Fibroblast of skin of left quadriceps (primary cell): ENCODE measurements at places on chromosomes 2 and 18.

- DNase-seq: no peak
These were observed 94.8 kb upstream of the CXCR4 start for GRCh38 chr2:136212426-136213378.

DNA sequence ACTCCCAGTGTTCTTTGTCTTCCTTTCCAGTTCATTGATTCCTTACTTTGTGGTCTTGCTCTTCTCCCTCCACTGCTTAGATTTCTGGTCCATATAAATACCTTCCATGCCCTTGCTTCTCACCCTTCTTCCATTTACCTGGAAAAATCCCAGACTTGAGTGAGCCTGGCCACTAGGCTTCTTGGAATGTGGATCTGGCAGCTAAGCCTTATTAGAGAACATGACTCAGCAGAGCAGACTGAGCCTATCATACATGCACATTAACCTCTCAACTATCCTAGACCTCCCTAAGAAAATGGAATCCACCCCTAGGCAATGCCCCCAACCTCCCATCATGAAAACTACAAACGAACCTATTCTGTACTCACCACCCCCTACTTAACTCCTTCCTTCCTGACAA, 127.7 kb downstream of the RHBDD1 start:
- peak; percentile 37 for DNase-seq

- peak; percentile 22 for DNase-seq
These were observed 69.2 kb downstream of the EHBP1 start for GRCh38 chr2:62774555-62775366.

- DNase-seq: no peak
These were observed 231.1 kb downstream of the RAD51AP2 start for GRCh38 chr2:17287183-17287582.

DNA sequence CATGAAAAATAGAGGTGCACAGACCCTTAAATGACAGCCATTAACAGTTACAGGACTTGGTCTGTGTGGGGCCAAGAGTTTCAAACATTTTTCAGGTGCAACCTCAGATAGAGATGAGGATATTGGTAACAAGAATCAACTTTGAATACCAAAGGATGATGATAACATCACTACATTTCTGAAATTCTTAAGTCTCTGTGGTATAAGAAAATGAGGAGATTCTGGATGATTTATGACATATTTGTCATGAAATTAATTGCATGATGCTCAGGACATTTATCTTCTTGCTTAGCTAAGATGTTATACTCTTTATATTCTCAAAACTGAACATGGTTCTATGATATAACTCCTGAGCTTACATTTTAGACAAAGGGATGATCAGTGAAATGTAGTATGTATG, 471.8 kb upstream of the CWC22 start:
- peak; percentile 11 for DNase-seq

DNA sequence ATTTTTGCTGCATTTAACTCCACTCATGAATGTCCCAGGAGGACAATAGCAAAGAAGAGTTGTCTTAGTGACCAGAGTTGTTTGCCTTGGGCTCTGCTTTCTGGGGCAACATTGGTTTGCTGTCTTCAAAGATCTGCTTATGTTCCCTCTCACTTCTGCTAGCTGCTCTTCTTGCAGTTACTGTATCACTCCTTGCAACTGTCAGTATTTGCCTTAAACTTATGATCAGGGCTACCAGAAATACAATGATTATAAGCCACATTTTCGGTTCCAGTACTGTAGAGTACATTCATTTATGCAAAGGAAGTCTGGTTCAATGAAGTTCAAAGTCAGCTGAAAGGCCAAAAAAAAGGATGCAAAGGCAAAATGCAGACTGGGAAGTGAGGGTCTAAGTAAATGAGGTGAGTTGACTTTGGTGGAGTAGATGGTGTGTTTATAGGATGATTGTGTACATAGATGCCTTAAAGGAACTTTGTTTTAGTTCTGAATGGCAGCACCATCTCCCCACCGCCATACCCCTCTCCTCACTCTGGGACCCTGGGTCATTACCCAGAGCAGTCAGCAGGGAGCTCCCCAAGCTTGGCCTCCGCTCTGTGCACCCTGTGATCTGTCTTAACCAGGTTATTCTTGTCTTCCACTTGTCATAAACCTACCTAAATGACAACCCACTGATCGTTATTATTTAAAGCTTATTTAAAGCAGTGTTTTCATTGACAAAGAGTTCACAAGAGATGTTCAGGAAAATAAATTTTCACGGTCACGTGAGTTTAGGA, 236.0 kb downstream of the DOK6 start:
- no peak for DNase-seq

- DNase-seq: no peak
These were observed 4.3 kb downstream of the DBI start for GRCh38 chr2:119371111-119371510.

- DNase-seq: peak; percentile 49
These were observed 18.4 kb upstream of the WIPF1 start for GRCh38 chr2:174615871-174616436.

GRCh38 chr2:1865716-1866234, 121.5 kb upstream of the PXDN start:
- DNase-seq: no peak

DNA sequence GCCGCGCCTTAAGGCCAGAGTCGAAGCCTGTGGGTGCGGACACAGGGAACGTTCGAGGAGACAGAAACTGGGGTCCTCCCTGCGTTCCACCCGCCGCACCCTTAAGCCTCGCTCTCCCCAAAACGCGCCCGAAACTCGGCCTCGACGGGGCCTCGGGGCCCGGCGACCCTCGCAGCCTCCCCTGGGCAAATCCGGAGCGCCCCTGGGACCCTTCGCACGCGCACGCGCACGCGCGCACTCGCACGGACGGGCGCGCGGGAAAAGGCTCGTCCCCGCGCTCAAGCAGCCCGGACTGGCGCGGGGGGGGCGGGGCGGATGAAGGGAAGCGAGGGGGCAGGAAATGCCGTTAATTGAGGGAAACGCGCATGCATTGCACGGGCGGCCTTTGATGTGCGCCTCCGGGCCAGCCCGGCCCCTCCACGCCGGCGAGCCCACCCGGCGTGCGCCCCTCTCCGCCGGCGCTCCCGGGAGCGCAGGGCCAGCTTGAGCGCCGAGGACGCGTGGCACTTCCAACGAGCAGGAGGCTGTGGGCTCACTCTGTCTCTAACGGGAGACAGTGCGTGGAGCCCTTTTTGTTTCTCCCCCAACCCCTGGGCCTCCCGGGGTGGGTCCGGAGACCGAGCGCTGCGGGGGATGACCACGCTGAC, 5.4 kb upstream of the SALL3 start:
- DNase-seq: no peak

GRCh38 chr2:12980817-12981216, 264.1 kb downstream of the TRIB2 start:
- no peak for DNase-seq

GRCh38 chr2:96531366-96531765, 5.2 kb upstream of the ARID5A start:
- no peak for DNase-seq

DNA sequence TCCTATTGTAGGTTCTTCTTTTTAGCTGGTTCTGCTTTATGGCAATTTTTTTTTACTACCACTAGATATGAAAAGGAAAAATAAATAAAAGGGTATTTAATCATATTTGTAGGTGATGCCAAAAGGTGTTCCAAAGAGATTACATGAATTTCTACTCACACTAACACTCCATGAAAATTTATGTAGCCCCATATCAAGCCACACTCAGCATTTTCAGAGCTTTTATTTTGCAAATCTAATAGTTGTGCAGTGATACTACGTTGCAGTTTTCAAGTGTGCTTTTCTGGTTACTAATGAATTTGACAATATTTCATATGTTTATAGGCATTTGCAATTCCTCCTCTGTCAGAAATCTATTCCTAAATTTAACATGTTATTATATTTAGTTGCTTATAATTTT, 363.9 kb upstream of the TMEFF2 start:
- no peak for DNase-seq

GRCh38 chr2:177998006-177998405, 74.6 kb downstream of the PDE11A start:
- DNase-seq: peak; percentile 61

DNA sequence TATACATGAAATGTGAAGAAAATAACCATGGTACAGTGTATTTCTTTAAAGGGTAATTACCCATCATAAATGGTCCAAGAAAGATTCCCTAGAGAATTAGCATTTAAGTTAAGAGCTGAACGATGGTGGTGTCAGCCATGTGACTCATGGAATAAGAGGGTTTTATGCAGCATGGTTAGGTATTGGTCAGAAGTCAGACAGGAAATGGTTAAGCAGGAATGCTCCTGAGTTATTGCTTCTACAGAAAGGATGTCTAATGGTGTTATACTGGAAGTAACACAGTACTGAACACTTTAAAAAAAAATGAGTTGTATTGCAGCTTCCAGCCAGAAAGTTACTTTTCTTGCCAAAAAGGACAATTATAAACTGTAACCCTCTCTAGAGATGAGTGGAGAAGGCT, 72.7 kb upstream of the UBE2E3 start:
- peak; percentile 75 for DNase-seq

DNA sequence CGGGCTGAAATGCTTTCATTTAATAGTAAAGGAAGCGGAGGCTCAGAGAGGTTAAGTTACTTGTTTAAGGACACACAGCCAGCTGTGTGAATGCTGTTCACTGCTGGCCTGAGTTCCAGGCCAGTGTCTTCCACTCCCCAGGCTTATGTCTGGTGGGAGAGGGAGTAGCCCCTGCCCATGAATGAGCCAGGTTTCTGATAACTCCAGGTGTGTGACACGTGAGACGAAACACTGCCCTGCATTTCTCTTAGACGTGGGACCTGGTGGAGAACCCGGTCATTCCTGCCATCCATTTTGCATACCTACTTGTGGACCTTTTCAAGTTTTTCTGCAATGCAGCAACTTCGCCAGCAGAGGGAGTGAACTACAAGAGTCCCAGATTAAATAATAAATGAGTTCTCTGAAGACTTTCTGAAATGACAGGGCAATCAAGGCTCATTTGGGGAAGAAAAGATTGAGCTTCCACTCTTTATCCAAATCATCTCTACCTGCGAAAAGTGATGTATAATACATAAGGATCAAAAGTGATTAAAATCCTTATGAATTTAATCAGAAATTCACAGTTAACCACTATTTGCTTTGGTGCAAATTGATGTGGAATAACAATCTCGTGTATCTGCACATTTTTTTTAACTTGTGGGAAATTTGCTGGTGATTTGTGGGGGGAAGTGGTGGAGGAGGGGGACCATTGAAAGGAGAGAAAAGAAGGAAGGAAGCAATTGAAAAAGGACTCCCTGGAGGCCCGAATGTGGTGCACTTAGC, 79.4 kb upstream of the ASB18 start:
- peak; percentile 46 for DNase-seq

GRCh38 chr2:84970210-84970867, 622 bp upstream of the KCMF1 start:
- DNase-seq: no peak

- DNase-seq: no peak
These were observed 8.9 kb upstream of the POU3F3 start for GRCh38 chr2:104844807-104845551.

DNA sequence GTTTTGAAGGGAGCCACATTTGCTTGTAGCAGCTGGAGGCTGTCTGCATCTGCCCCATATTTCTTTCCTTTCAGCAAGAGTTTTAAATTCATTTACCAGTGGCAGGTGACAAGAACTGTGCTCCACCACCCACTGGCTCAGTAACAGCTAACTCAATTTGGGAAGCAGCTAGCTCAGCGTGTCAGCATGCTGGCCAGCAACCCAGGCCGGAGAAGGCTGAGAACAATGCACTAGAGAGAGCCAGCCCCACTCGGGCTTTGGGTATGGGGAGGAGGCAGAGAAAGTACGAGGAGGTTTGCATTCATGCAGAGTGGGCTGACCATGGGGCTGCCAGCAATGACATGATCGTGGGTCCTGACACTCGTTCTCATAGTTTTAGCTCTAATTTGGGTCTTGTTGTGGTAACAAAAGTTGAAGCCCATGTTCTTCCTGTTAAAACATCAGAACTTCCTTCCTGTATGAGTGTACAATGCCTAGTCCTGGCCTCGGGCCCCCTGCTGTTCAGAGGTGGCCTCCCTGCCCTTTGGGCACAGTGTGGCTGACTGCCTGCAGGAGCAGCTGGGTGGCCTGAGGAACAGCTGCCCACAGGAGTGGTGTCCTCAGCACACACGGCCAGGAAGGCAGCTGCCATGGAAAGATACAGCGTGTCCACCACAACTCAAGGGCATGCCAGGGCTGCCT, 23.0 kb downstream of the CDC42EP3 start:
- DNase-seq: no peak

GRCh38 chr2:124316133-124316532, 291.0 kb downstream of the CNTNAP5 start:
- DNase-seq: no peak

- no peak for DNase-seq
These were observed 638.8 kb upstream of the VRK2 start for GRCh38 chr2:57407772-57408201.

GRCh38 chr18:75207310-75208154, 1.4 kb downstream of the PTGR3 start:
- no peak for DNase-seq

- no peak for DNase-seq
These were observed 172.7 kb upstream of the ARL4C start for GRCh38 chr2:234669621-234670020.

DNA sequence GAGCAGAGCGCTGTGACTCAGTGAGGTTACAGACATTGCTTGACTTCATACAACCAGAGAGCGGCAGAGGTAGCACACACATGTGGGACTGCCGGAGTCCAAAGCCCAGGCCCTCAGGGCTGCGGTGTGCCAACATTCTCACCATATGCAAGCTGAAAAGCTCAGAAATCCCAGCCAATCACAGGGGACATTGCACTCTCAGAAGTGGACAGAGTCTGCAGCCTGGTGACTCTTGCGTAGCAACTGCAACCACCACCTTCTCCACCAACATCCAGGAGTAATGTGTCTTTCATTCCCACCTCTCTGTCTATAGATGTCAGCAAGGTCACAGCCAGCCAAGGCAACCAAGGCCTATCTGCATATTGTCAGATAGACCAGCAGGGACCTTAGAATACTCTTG, 158.1 kb downstream of the TTC32 start:
- no peak for DNase-seq
